Breast epithelium (tissue), 4 donors: ENCODE measurements at places on chromosomes 11 and 22. TPM values are rescaled to one million over a fixed set of nuclear protein-coding genes. Genes with fewer than 3 reads are reported as not detected.

EHF gene
- total RNA-seq = 132 TPM

BEST1 gene
- 5.9 TPM for total RNA-seq

HSPA8 gene
- total RNA-seq = 851 TPM

MFNG gene
- 20.6 TPM for total RNA-seq

UCP2 gene
- total RNA-seq = 82.4 TPM

NRXN2 gene
- total RNA-seq = 3.5 TPM

GRCh38 chr11:126153972-126154371 is 57.5 kb downstream of the RPUSD4 start:
- no peaks in the 10 kb centered on the region for H3K27me3 ChIP-seq
- no peak overlapping the region for H3K4me3 ChIP-seq

DNA sequence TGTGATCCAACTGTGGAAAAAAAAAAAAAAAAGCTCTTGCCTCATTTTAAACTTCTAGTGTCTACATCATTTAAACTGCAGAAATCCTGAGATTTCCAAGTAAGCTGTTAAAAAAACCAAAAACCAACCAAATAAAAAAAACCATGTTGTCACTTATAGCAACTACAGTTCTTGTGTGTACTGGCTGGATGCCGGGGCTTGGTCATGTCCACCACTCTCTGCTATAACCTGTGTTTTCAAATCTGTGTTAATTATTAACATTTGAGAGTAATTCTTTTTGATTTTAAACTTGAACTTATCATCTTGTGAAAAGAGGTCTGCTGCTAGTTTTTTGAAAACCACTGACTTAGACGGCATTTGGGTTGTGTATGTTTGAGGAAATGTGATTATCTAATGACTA is 32.2 kb upstream of the BID start:
- H3K4me3 ChIP-seq = no peak overlapping the region
- H3K36me3 ChIP-seq = no peaks in the 10 kb centered on the region
- no peaks in the 10 kb centered on the region for H3K27me3 ChIP-seq
- no peak for DNase-seq
- no peaks in the 10 kb centered on the region for H3K4me1 ChIP-seq

DNA sequence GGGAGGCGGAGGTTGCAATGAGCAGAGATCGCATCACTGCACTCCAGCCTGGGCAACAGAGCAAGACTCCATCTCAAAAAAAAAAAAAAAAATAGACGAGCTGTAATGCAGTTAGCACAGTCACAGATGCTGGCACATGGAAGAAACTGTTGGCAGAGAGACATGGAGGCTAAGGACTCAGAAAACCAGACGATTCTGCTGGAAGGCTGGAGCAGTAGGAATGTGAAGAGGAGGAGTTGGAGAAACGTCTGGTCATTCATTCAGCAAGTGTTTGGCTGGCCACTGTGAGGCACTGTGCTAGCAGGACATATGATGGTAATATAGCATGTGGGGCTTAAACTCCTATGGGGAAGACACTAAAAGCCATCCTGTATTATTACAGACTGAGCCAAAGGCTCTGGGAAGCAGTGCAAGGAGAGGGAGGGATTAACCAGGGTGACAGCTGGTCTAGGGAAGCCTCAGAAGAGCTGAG is 5.0 kb downstream of the UQCR10 start:
- H3K4me1 ChIP-seq = peaks cover 5% of the 10 kb centered on the region
- H3K27ac ChIP-seq = no peak overlapping the region
- H3K4me3 ChIP-seq = no peak overlapping the region
- H3K36me3 ChIP-seq = no peaks in the 10 kb centered on the region

DNA sequence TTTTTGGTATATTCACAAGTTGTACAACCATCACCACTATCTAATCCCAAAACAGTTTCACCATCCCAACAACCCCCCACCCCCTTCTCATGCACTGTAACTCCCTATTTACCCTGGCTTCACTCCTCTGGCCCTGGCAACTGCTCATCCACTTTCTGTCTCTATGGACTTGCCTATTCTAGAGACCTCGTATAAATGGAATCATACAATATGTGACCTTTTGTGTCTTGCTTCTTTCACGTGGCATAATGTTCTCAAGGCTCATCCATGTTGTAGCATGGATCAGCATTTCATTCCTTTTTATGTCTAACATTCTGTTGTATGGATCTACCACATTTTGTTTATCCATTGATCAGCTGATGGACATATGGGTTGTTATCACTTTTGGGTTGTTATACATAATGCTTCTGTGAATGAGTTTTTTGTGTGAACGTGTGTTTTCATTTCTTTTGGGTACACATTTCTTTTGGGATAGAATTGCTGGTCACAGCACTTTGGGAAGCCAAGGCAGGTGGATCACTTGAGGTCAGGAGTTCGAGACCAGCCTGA is 46.1 kb downstream of the GDPD5 start:
- H3K27me3 ChIP-seq = no peaks in the 10 kb centered on the region
- H3K4me3 ChIP-seq = no peak overlapping the region
- no peak overlapping the region for H3K27ac ChIP-seq
- no peaks in the 10 kb centered on the region for H3K36me3 ChIP-seq

DNA sequence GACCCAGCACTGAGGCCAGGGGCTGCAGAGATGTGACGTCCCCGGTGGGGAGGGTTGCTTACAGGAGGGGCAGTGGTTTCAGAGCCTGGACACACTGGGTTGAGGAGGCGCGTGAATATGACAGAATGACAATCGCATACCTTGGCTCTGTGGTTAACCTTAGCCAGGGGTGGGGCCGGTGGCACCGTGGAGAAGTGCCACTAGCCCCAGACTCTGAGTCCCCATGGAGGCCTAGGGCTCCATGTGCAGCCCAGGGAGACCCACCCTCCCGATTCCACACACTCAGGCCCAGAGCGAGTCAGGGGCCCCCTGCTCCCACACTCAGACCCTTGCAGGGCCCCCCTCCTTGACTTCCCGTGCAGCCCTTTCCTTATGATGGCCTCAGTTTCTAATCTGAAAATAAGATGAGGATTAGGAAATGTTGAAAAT is 3.6 kb upstream of the ACR start:
- H3K27ac ChIP-seq = no peak overlapping the region
- no peaks in the 10 kb centered on the region for H3K4me1 ChIP-seq
- no peak overlapping the region for H3K4me3 ChIP-seq
- no peak for DNase-seq
- H3K27me3 ChIP-seq = no peaks in the 10 kb centered on the region

DNA sequence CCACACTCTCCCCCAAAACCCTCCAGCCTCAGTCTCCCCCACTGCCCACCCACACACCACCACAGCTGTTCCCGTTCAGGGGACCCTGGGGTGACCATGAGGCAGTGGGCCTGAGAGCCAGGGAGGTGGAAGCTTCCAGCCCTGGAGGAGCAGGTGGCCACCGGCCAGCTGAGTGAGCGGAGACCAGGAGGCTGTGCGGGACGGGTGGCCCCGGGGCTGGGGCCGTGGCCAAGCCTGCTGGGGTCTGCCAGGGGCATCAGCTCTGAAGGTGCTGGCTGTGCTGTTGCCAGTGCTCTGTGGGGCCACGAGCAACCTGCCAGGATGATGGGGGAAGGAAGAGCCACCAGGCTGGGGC is 26.0 kb downstream of the OSBPL5 start:
- H3K4me3 ChIP-seq = peak overlapping the region; percentile 0
- H3K27ac ChIP-seq = peak overlapping the region; percentile 61
- no peaks in the 10 kb centered on the region for H3K4me1 ChIP-seq

- no peak overlapping the region for H3K27ac ChIP-seq
- no peak for DNase-seq
- no peak overlapping the region for H3K4me3 ChIP-seq
- no peaks in the 10 kb centered on the region for H3K4me1 ChIP-seq
- no peaks in the 10 kb centered on the region for H3K36me3 ChIP-seq
Measured at GRCh38 chr11:85941380-85941973, 86.3 kb downstream of the CCDC83 start.

GRCh38 chr22:46965555-46966494 is 203.4 kb downstream of the TBC1D22A start:
- H3K27me3 ChIP-seq = no peaks in the 10 kb centered on the region
- DNase-seq = no peak
- H3K4me1 ChIP-seq = no peaks in the 10 kb centered on the region
- H3K4me3 ChIP-seq = no peak overlapping the region
- H3K27ac ChIP-seq = no peak overlapping the region
- H3K36me3 ChIP-seq = no peaks in the 10 kb centered on the region

DNA sequence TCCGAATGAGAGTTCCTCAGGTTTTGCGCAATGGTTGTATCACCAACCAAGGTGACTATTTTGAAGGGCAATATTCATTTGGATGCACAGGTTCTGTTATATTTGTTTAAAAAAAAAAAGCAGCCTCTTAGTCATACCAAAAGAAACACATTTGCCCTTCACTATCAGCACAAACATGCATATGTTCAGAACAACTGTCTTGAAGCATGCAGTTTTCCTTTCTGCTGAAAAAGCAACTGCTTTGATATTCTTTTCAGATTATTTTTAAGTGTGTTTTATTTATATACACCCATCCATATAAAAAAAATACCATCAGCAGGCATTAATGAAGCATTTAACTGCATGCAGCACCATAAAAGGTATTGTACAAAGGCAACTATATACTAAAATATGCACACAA is 67.8 kb downstream of the RBFOX2 start:
- peak overlapping the region; percentile 64 for H3K27ac ChIP-seq
- H3K4me3 ChIP-seq = no peak overlapping the region
- no peaks in the 10 kb centered on the region for H3K36me3 ChIP-seq
- peaks cover 7% of the 10 kb centered on the region for H3K4me1 ChIP-seq

DNA sequence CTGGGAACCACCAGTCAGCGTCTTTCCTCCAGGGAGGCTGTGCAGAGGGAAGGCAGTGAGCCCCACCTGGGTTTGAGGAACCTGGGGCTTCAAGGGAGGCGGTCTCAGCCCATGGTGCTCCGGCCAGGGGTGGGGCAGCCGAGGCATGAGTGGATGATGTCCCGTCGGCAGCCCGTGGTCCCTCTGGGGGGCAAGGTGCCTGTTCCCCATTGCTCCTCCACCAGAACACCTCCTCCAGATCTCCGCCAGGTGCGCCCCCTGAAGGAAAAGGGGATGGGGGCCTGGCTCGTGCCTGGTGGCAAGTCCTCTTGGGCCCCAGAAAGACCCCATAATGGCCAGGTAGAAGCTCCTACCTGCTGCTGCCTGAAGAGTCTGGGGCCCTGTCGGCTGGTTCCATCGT is 94.1 kb downstream of the KCNQ1 start:
- no peaks in the 10 kb centered on the region for H3K27me3 ChIP-seq
- H3K36me3 ChIP-seq = no peaks in the 10 kb centered on the region
- DNase-seq = no peak
- no peak overlapping the region for H3K4me3 ChIP-seq

- H3K36me3 ChIP-seq = no peaks in the 10 kb centered on the region
- no peak for DNase-seq
- no peak overlapping the region for H3K27ac ChIP-seq
- no peaks in the 10 kb centered on the region for H3K4me1 ChIP-seq
- no peak overlapping the region for H3K4me3 ChIP-seq
- H3K27me3 ChIP-seq = no peaks in the 10 kb centered on the region
Measured at GRCh38 chr11:44673688-44674087, 53.1 kb upstream of the TSPAN18 start.

GRCh38 chr11:7575841-7576725 is 62.3 kb downstream of the PPFIBP2 start:
- peaks cover 26% of the 10 kb centered on the region for H3K4me1 ChIP-seq
- peak overlapping the region; percentile 91 for H3K27ac ChIP-seq
- peak overlapping the region; percentile 50 for H3K4me3 ChIP-seq
- no peaks in the 10 kb centered on the region for H3K27me3 ChIP-seq
- DNase-seq = peak; percentile 55
- H3K36me3 ChIP-seq = no peaks in the 10 kb centered on the region

GRCh38 chr22:37533995-37534394 is 14.8 kb upstream of the CARD10 start:
- no peaks in the 10 kb centered on the region for H3K36me3 ChIP-seq
- no peaks in the 10 kb centered on the region for H3K27me3 ChIP-seq
- no peak overlapping the region for H3K27ac ChIP-seq
- no peak for DNase-seq

DNA sequence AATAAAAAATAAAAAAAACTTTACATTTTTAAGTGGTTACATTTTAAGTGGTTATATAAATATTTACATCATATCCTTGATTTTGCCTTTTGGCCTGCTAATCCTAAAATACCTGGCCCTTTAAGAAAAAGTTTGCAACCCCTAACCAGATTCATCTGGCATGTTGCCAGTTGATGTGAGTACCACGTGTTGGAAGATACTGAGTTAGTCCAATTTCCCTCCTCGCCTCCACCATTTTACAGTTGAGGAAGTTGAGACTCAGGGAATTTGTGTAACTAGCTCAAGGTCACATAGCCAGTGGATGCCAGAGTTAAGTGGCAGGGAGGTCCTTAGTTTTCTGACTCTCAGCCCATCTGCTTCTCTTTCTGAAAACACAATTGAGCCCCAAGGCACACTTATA is 5.1 kb downstream of the ELF5 start:
- no peak overlapping the region for H3K4me3 ChIP-seq
- no peak for DNase-seq
- no peaks in the 10 kb centered on the region for H3K4me1 ChIP-seq
- no peaks in the 10 kb centered on the region for H3K27me3 ChIP-seq

GRCh38 chr11:5701055-5701577 is 11.5 kb downstream of the TRIM22 start:
- no peaks in the 10 kb centered on the region for H3K4me1 ChIP-seq
- H3K36me3 ChIP-seq = peaks cover 8% of the 10 kb centered on the region
- no peak overlapping the region for H3K4me3 ChIP-seq
- no peak for DNase-seq

DNA sequence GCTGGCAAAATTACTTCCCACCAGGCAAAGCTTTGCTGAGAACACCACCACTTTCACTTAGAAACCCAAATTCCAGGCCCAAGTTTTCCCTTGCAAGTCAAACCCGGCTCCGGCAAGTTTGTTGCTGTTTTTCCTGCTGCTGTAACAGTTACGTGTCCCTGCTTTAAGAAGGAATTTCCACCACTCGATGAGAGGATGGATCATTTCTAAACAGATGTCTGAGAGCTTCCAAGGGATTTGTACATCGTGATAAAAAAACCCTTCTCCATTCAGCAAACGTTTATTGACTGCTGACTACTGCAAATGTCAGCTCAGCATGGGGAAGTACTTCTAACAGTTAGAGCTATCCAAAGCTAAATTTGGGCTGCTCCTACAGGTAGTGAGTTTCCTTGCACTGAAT is 19.7 kb downstream of the P2RX3 start:
- H3K27me3 ChIP-seq = no peaks in the 10 kb centered on the region
- no peak for DNase-seq
- H3K4me1 ChIP-seq = no peaks in the 10 kb centered on the region
- no peaks in the 10 kb centered on the region for H3K36me3 ChIP-seq
- H3K4me3 ChIP-seq = no peak overlapping the region

GRCh38 chr11:44467931-44468330 is 97.5 kb upstream of the CD82 start:
- H3K27me3 ChIP-seq = no peaks in the 10 kb centered on the region
- no peaks in the 10 kb centered on the region for H3K4me1 ChIP-seq
- H3K27ac ChIP-seq = no peak overlapping the region
- DNase-seq = no peak
